Heart right ventricle (tissue), 16 donors: ENCODE measurements at places on chromosomes 12 and 14. TPM values are rescaled to one million over a fixed set of nuclear protein-coding genes. Genes with fewer than 3 reads are reported as not detected.

- no peak for DNase-seq
Measured at GRCh38 chr12:92991134-92991533, 62.0 kb upstream of the EEA1 start.

DNA sequence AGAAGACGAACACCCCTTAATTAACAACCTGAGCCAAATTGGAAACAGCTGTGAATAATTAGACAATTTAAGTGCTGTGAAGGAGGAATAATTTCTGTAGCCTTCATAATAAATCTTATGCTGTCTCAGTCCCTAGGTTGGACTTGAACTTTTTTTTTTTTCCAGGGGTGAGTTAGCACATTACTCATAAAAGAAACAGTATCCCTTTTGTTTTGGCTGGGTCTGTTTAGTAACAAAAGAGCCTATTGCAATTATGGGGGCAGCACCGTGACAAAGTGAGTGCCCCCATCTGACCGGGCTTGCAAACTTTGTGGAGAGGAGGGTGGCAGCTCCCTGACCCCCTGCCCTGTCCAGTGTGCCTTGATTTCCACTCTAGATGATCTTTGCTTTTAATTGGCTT, 167.4 kb downstream of the DICER1 start:
- DNase-seq = no peak

ELK3 gene
- 22.1 TPM for total RNA-seq

NOVA1 gene
- total RNA-seq = 8.9 TPM

WNT1 gene
- total RNA-seq = not detected

GRCh38 chr12:16949371-16949770, 343.4 kb upstream of the LMO3 start:
- DNase-seq = no peak

- DNase-seq = peak; percentile 70
Measured at GRCh38 chr12:4307593-4308333, 13.2 kb upstream of the TIGAR start.

FAM186B gene
- total RNA-seq = 0.99 TPM

GPR162 gene
- total RNA-seq = 4.9 TPM

- no peak for DNase-seq
Measured at GRCh38 chr12:51867796-51868428, 19.4 kb upstream of the FIGNL2 start.

- no peak for DNase-seq
Measured at GRCh38 chr14:30204431-30204980, 276.9 kb upstream of the PRKD1 start.

DNA sequence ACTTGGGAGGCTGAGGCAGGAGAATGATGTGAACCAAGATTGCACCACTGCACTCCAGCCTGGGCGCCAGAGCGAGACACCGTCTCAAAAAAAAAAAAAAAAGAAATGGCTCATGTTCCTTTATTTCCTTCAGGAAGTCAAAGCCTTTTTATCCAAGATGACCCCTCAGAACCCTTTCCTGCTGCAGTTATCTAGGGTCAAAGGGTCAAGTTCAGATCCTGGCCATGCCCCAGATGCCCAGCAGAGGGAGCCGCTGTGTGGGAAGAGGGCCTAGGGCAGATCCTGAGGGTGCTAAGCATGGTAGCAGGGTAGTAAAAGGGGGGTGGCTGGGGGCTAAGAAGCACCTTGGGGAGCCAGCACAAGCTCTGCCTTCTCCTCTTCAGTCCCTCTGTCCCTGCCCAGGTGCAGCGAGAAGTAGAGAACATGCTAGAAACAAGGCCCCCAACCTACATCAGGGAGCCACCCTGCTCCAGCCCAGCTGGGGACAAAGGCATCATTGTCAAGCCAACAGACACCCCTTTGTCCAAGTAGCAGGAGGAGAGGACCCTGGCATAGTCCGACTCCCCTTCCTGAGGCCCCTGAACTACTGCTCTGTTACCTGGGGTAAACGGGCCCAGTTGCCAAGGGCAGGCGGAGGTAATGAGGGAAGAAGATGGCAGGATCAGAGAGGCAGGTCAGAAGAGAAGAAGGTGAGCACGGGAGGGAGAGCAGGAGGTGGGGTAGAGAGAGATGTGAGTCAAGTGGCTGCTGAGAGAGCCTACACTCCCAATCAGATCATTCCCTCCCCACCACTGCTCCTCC, 6.5 kb downstream of the NFE2 start:
- DNase-seq = no peak

DNA sequence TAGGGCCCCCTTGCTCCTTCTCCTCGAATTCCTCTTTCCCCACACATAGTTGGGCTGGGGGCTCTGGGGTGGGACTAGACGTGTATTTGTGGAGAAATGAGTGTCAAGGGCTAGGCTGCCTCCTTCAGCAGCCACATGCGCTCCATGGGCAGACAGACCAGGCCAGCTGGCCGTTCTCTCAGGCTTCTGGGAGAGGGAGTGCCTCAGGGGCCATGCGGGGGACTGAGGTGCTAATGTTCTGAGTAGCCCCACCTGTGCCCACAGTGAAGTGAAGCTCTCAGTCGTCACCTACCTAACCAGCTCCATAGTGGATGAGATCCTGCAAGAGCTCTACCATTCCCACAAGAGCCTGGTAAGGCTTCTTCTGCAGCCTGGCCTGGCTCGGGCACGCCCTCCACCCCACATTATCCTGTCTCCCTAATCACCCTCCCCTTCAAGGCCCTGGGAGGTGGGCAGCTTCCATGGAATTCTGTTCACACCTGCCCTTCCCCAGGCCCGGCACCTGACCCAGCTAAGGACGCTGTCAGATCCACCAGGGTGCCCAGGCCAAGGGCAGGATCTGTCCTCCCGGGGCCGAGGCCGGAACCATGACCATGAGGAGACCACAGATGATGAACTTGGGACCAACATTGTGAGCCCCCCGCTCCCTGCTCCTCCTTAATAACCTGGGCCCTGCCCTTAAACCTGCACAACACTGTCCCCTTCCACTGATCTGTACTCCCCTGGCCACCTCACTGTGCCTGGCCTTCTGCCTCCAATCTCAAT, 9.0 kb upstream of the CPNE6 start:
- no peak for DNase-seq

OASL gene
- total RNA-seq = 0.21 TPM

DNA sequence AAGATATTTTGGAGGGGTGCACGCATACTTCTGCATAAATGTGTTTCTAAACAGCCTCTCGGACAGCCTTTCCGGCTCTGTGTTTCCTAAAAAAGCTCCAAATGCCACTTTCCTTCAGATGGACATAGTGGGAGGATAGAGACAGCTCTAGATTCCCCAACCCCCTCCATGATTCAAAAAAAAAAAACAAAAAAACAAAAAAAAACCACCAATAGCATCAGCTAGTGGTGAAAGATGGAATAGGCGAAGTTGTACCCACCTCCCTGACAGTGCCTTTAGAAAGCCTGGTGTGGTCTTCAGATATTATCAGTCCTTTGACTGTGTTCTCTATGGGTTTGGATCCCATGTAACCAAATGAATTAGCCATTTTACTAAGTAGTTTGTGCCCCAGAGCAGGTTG, 94.1 kb downstream of the PHETA1 start:
- no peak for DNase-seq

- DNase-seq = no peak
Measured at GRCh38 chr12:52924764-52925716, 20.2 kb upstream of the KRT8 start.

- DNase-seq = no peak
Measured at GRCh38 chr12:80493466-80493865, 49.4 kb downstream of the PTPRQ start.

DNA sequence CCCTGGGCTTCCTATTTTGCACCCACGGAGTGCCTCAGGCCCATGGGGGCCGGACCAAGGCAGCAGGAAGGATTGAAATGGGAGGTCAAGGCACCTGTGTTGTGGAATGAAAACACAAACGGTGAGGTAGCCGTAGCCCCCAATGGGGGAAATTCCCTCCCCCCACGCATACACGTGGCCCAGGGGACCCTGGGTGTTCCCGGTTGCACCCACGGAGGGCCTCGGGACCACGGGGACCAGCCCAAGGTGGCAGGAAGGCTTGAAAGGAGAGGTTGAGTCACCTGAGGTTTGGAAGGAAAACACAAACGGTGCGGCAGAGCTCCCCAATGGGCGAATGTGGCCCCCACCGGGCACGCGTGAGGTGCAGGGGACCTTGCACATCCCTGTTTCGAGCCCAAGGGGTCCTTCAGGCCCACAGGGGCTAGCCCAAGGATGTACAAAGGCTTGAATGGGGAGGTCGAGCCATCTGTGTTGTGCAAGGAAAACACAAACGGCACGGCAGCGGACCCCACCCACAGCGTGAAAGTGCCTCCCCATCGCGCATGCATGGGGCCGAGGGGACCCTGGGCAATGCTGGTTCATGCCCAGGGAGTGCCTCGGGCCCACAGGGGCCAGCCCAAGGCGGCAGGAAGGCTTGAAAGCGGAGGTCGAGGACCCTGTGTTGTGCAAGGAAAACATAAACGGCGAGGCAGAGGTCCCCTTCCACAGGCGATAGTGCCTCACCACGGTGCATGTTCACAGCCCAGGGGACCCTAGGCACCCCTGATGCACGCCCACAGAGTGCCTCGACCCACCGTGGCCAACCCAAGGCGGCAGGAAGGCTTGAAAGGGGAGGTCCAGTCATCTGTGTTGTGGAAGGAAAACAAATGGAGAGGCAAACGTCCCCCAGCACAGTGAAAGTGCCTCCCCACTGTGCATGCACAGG, 376.7 kb downstream of the ALG10 start:
- DNase-seq = peak; percentile 2

OTOGL gene
- 0.21 TPM for total RNA-seq

CLMN gene
- 6.3 TPM for total RNA-seq

GRCh38 chr12:6639151-6639801, 3.5 kb upstream of the LPAR5 start:
- DNase-seq = no peak
